ENCODE measurements at places on chromosomes 7 and 10.

DNA sequence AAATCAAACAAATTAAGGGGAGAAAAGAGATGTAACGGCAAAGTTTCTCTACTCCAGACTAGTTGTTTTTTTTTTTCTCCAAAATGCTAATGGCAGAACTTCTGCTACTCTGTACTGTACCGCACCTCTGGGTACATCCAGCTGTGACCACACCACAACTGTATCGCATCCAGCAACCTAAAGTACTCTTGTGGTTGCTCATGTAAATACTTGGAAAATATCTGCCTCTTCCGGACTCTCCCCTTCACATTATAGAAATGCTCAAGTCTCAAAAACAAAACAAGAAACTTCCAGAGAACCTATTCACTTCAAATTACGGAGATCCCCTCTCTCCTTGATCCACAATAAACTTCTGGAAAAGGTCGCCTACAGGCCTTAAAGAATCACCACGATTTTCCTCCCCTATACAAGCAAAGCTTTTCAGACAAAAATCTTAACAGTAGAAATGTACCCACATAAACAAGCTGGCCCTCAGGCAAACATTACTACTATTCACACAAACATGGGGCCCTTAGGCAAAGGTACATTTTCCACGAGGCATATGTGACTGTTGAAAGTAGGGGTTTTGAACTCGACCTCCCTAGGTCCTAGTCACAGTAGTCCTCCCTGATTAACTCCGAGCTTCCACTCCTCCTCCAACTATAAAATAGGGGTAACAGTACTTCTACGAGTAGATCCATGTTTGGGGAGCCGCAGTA, 222.9 kb upstream of the MKLN1 start:
- DNase-seq, result no peak

DNA sequence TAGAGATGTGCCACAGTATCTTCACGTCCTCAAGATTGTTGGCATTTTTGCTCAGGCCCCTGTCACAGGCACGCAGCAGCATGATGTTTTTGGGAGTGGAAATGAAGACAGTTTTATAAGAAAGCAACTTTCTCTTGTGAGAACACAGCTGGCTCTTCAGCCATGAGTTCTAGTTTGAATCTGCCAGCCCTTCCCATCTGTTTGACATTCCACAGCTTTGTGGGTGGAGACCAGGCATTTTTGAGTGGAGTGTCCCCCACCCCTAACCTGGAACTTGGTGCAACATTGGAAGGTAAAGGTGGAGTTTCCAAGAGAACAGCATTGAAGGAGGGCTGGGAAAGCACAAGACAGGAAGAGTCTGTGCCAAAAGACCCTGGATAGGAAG, 253.1 kb upstream of the IGFBP3 start:
- no peak for DNase-seq

GRCh38 chr10:6516929-6517284, 63.2 kb downstream of the PRKCQ start:
- no peak for DNase-seq

GRCh38 chr7:3461923-3462322, 160.9 kb downstream of the SDK1 start:
- no peak for DNase-seq

GRCh38 chr7:2737771-2738540, 50.0 kb downstream of the AMZ1 start:
- no peak for DNase-seq

DNA sequence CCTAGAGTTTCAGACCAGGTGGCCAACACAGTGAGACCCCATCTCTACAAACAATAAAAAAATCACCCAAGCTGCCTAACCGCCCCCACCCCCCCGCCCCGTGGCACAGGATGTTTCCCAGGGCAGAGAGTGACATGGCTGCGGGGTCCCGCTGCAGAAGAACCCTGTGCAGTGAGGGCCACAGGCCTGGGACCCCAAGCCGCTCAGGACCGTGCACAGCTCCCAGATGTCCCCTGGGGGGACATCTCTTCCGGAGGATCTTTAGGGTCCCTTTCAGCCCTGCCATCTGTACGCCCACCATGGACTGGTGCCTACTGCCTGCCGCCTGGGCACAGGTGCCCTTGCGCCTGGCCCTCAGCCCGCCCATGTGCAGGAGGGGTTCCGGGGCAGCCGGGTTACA, 373.6 kb downstream of the DNAJB6 start:
- no peak for DNase-seq

GRCh38 chr10:76089556-76090180, 658.2 kb downstream of the LRMDA start:
- DNase-seq, result no peak

GRCh38 chr7:129256221-129256620, 31.4 kb downstream of the AHCYL2 start:
- no peak for DNase-seq

GRCh38 chr7:6023974-6024435, 7.2 kb upstream of the ANKRD61 start:
- no peak for DNase-seq

DNA sequence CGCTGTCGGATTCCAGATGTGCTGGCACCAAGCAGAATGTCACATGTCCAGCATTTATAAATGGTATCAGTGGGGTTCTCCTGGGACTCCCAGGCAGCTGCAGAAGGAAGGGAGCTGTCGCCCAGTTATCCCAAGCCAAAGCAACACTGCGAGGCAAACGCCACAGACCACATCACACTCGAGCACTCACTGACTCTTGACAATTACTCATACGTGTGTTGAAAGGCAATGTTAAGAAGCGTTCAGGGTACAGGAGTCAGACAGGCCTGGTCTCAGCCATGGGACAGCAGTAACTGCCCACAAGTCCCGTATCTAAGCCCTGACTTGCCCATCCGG, 113.4 kb downstream of the DIP2C start:
- DNase-seq, result no peak

- DNase-seq, result no peak
These were observed 13.2 kb downstream of the CWF19L1 start for GRCh38 chr10:100254191-100254590.

DNA sequence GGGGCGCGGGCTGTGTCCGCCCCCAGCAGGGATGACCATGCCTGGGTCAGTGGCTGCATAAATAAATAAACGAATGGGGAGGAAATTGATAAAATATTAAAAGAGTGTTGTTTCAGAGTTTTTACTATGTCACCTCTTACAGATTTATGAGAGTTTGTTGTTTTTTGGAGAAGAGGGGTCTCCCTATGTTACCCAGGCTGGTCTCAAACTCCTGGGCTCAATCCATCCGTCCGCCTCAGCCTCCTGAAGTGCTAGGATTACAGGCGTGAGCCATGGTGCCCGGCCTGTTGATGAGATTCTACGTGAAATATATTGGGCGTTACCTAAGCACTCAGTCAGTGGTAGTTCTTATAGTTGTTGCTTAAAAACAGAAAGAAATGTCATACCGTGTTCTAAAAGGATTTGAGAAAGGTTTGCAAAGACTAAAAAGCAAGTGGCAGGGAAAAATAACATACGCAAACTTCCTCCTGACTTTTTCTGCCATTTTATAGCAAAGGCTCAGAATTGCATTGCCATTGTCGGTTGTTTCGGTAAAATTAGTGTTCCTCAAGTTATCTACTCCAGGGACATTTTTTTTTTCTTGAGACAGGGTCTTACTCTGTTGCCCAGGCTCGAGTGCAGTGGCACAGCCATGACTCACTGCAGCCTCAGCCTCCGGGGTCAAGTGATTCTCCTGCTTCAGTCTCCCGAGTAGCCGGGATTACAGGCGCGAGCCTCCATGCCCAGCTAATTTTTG, 39.5 kb upstream of the FOXK1 start:
- DNase-seq, result no peak

- DNase-seq, result no peak
These were observed 114.1 kb downstream of the ICA1 start for GRCh38 chr7:8147760-8148463.

GRCh38 chr10:95264227-95265051, 26.4 kb downstream of the PDLIM1 start:
- peak; percentile 27 for DNase-seq

DNA sequence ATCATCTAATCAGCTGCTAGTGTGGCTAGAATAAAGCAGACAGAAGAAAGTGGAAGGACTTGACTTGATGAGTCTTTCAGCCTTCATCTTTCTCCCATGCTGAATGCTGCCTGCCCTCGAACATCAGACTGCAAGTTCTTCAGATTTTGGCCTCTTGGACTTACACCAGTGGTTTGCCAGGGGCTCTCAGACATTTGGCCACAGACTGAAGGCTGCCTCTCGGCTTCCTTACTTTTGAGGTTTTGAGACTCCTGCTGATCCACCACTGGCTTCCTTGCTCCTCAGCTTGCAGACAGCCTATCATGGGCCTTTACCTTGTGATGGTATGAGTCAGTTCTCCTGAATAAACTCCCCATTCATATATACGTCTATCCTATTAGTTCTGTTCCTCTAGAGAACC, 26.0 kb downstream of the PLPP4 start:
- DNase-seq, result no peak

- peak; percentile 73 for DNase-seq
These were observed 1147.3 kb downstream of the XPNPEP1 start for GRCh38 chr10:108775911-108776475.

GRCh38 chr10:100506596-100507356, 12.9 kb downstream of the SEC31B start:
- peak; percentile 90 for DNase-seq

DNA sequence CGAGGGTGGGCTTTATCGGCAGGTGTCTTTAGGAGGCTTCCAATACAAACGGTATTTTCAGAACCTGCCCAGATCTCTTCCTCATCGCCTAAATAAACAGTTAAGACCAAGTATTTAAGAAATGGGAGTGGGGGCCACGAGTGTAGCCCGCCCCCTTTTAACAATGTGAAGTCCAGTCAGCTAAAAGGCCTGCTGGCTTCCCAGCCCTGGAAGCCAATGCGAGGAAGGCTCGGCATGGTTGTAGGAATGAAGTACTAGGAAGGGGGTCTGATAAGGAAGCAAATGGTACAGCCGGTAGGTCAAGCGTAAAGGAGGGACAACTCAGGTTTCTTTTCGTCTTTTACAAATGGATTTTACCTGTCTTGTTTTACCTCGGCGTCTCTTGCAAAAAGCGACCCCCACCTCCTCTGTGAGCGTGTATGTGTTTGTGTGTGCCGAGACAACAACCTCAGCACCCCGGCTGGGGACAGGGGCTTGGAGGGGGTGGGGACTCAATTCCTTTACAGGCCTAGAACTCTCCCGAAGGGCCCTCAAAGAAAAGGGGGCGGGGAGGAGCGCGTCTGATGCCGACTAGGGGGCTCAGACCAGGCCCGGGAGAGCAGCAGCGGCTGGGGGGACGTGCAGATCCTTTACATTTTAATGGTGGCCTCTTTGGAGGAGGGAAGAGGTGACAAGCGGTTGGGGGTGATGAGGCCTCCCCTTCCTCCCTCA, 147.6 kb downstream of the GPR85 start:
- peak; percentile 57 for DNase-seq

- DNase-seq, result no peak
These were observed 89.0 kb downstream of the TRIM24 start for GRCh38 chr7:138549082-138549481.

DNA sequence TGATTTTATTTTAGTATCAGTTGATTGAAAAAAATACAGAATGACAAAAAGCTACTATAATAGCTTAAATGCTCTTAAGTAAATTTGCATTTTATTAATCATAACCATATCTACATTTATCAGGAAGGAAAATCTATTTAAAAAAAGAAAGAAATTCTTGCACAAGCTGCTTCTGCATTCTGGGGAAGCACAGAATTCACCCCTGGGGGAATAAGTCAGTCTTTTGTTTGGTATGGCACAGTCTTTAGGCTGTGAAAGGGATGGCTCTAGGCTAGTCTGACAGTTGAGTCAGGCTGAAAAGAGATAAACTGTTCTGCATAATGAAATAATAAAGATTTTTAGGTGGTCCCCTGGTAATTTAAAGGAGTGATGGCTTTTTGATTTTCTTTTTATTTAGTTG, 37.9 kb downstream of the HTR7 start:
- no peak for DNase-seq

DNA sequence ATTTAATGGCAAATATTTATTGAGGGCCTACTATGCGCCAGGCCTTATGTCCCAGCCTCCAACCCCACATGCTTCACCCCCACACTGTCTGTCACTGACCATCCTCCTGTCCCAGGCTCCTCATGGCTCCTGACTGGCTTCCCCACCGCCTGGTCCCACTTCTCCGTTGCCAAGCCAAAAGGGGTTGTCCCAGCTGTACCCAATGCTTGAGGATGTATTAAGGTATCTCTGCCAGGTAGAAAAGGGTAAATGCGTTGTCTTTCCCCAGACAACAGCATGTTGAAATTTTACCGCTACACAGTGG, 168.8 kb upstream of the FRMD4A start:
- no peak for DNase-seq

- DNase-seq, result no peak
These were observed 94.6 kb upstream of the RNF32 start for GRCh38 chr7:156545979-156546378.

DNA sequence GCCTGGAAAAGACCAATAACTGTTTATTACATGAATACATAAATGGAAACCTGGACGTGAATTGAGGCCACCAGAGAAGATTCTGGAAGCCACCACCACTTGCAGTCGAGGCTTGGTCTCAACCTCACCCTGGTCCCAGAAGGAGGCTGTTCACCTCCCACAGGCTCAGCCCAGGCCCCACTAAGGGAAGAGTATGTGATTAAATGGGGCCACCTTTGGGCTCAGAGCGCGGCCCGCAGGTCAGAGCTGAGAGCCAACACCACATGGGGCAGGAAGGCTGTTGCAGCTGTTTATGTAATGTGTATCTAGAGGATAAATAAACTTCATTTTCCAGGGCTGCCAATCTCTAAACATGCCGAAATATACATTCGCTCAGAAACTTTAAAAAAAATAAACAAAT, 17.6 kb upstream of the FGFR2 start:
- DNase-seq, result no peak

DNA sequence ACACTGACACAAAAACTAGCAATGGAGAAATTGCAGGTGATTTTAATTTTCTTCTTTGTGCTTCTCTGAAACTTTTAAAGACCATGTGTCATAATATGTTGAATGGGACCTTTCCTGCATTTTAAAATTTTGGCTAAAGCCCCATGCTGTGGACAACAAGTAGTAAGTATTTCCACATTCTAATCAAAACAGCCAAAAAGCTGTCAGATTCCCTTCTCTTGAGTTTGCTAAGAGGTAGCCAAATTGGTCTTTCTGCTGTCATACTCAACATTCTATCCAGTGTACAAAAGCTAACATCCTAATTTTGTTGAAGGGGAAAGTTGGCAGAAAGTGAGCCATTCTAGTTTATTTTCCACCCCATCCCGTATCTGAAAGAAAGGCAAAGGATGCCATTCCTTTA, 447.6 kb downstream of the TFEC start:
- no peak for DNase-seq

- DNase-seq, result peak; percentile 80
These were observed 240.6 kb upstream of the SEMA3C start for GRCh38 chr7:81159402-81159801.

- no peak for DNase-seq
These were observed 92.0 kb downstream of the LSMEM1 start for GRCh38 chr7:112572669-112573301.

DNA sequence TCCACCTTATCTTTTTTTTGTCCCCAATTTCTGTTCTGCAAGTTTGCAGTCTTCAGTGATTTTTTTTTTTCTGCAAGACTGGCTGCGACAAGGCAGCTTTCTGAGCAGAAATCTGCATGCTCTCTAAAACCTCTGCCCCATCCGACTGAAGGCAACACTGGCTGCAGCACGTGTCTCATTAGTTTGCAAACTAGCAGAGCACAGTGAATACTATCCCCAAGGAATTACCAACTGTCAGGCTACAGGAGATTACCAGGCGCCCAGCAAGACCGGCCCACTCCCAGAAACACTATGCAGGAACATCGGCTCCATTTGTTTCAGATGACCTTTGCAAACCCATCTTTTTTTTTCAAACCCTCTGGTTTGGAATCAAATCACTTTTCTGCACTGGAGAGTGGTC, 538.8 kb downstream of the SORCS1 start:
- DNase-seq, result no peak

Measured in ELR (cell line).